Left colon (tissue), 2 donors: ENCODE measurements at places on chromosomes 13 and 19. TPM values are rescaled to one million over a fixed set of nuclear protein-coding genes. Genes with fewer than 3 reads are reported as not detected.

- no peak for DNase-seq
Observed at GRCh38 chr13:51816604-51817249, 12.8 kb upstream of the DHRS12 start.

The VAV1 gene
- total RNA-seq = 8.2 TPM

The LAIR1 gene
- total RNA-seq = 3.8 TPM

DNA sequence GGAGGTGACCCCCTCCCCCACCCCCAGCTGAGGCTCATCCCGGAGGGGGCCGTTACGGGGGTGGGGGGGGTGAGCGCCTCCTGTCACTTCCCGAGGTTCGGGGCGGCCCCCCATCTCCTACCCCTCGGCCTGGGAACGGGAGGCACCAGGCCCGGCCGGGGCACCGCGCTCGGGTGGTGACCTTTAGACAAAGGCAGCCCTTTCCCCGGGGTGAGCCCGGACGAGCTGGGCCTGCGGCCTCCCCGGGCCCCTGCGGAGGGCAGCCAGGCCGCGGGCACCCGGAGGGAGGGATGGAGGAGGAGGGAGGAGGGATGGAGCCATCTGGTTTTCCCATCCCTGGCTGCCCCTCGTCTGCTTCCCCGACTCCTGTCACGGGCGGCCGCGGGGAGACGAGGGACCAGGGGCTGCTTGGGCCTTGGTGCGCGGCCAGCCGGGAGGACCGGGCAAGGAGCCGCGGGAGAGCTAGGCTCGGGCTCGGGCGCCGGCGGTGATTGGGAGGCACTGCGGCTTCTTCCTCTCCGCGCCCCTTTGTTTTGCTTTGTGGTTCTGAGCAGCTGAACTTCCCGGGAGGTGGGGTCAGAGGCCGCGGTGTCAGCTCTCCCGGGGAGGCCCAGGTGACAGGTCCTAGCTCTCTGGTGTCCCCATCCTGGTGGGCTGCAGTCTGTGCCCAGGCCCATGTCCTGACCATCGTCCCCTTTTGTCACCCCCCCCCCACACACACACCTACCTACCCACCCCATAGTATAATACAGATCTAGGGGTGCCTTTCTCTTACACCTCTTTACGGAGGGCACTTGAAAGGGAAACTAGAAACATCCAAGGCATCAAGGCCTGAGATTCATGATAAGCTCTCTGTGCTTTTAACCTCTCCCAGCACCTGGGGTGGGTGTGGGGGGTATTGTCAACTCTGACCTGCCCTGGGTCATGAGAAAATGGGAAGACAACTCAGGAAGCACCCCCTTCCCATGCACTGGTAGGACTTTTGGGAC lies 1.3 kb downstream of the BICRA start:
- DNase-seq = peak; percentile 70

DNA sequence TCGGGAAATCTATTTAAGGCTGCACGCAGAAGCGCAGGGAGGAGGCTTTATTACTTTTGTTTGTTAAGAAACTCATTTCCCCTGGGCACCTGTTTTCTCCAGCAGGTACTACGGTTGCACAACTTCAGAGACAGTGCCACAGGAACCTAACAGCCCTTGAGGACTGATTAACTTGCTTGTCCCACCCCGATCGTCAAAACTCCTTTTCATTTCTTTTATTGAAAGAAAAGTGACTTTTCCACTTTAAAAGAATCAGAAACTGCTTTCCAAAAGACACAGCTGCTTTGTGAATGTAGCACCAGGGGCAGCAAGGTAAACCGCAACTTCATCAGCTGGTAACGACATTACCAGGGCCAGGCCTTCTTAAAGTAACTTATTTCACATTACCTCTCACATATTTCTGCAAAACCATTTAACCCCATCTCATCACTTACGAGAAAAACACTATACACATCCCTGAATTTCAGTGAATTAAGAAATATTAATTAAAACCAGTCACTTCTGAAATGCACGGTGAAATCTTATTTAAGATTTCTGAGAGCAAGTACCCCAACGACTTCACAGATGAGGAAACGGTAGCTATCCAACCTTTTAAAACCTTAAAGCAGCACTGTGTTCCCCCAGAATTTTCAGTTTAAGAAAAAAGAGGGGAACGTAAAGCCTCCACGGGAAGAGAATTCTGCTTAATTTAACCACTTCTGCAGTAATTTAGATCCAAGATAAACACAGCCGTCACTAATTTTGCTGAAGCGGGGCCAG lies 1.4 kb downstream of the ANKRD10 start:
- DNase-seq = peak; percentile 43
